CD4-positive, alpha-beta T cell treated with Interleukin-17A for 4 hours (primary cell): ENCODE measurements at places on chromosomes 3 and 15.
A peak's percentile ranks its signal among the peaks of the same experiment; 100 is the strongest.

DNA sequence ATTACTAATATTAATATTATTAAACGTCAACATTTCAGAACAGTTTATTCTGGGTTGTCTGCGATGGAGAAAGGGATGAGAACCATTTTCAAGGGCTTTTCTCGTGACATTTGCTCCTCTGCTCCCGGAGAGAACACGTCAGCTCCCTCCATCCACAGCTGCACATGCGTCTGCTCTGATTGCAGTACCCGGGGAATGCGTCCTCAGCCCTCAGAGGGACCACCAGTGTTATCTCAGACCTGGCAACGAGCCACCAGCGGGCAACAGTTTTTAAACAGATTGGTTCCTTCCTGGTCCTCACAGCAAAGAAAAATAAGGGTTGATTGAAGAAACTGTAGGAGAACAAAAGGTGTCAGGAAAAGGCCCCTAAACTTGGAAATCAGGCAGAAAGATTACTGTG, 202.2 kb upstream of the ADAMTS9 start:
- DNase-seq = no peak

GRCh38 chr3:140859592-140860336, 81.9 kb upstream of the SLC25A36 start:
- DNase-seq = no peak

DNA sequence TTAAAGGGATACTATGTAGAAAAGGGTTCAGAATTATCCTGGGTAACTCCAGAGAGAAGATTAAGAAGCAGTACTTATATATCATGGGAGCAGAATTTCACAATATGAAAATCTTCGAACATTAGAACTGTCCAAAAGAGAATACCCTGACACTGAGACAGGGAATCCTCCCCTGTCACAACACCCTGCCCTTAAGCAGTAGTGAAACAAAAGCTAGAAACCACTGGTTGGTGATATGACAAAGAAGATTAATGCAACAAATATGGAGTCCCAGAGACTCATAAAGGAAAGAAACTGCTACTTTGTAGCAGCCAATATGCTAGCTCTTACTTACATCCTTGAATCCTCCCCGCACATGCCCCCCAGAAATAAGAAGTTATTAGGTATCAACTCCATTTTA, 18.5 kb downstream of the MIX23 start:
- DNase-seq = no peak

DNA sequence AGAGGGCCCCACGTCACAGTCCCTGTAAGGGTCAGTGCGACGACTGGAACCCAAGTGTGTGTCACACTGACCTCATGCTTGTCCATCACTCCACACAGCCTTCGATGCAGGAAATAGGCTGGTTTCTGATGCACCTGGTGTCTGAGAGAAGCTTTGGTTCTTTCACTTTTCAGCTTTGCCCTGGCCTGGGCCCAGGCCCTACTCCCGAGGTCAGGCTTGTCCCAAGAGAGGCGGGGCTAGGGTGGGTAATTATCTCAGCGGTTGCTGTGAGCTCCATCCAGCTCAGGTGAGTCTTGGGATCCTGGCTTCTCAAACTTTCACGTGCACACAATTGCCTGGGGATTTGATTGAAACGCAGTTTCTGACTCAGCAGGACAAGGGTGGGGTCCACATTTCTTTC, 19.6 kb upstream of the CHRNB4 start:
- no peak for DNase-seq

- DNase-seq = no peak
Observed at GRCh38 chr3:127206154-127206553, 13.2 kb downstream of the PRR23E start.

GRCh38 chr3:62229211-62229610, 144.1 kb downstream of the FEZF2 start:
- no peak for DNase-seq

DNA sequence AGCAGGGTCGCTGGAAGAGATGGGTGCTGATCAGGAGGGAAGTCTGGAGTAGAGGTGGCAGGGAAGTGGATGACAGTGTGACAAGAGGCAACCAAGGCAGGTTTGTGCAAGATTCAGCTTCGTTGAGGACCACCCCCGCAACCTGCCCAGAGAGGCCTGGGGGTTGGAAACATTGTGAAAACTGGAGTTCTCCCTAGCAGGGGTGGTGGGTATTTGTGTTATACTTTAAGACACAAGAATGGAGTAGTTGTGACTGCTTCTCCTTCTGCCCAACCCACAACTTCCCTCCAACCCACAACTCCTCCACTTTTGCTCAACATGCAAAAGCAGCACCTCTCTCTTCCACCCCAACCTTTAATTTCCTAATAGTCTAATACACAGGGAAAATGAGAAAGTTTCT, 8.6 kb upstream of the ARNT2 start:
- DNase-seq = no peak

GRCh38 chr3:151971814-151972579, 98.6 kb downstream of the SUCNR1 start:
- DNase-seq = no peak

DNA sequence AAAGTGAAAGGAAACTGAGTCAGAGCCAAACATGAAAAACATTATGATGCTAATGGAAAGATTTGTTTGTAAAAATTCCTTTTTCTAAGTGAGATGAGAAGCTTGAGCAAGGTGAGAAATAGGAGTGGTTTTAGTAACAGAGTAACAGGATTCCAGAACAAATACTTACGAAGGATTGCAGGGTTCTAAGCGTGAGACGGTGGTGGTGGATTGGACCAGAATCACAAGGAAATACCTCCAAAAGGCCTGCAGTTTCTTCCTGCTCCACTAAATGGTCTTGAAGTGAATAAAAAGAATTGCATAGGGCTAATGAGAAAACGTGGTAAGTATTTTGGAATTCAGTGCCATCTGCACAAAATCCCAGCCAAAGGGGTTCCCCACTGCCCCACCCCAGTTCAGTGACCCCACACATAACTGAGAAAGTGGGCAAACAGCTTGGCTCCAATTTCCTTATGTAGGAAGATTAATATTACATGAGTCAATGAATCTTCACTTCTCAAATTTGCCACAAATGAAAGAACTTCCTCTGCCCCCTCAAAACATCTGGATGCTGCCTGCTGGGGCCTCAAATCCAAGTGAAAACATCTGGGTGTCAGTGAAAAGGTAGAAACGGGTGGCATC, 283.8 kb upstream of the NR2F2 start:
- DNase-seq = no peak

DNA sequence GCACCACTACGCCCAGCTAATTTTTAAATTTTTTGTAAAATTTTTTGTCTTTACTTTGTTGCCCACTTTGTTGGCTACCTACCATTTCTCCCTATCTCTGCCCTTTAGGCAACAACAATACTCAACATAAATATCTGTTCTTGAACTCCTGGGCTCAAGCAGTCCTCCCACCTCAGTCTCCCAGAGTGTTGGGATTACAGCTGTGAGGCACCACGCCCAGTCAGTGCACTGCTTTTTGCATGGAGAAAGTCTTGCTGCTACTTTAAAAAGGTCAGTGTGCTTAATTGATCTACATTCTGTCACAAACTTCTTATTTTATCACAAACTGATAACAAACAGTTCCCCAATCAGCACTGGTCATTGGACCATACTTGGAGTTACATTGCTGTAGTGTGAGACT, 8.0 kb downstream of the USP8 start:
- DNase-seq = no peak

GRCh38 chr3:113698956-113699355, 2.5 kb upstream of the USF3 start:
- peak; percentile 33 for DNase-seq

DNA sequence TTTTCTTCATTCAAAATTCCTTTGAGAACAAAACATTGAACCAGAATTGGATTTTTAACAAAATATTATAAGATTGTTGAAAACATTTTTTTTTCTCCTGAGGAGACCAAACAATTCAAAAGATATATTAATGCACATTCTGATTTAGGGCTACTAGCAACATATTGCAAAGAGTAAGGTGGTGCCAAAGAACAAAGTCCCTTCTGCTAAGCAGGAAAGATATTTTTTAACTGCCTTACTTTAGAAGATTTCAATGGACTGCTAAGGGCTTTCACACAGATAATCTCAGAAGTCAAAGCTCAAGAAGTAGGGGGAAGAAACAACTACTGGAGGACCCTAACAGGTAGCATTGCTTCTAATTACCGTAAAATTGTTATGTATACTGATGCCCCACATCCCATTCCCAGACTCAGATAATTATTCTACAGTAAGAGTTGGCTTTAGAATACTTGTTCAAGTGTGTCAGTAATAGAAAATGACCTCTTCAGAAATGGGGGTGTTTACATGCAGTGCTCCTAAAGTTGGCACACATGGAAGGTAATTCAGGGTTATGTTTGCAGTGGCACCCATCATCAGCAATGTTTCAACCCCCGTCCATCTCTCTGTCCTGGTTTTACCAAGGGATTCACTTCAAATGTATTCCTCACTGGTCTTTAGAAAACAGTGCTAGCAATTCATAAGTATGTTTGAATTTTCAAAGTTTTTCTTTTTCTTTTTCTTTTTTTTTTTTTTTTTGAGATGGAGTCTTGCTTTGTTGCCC, 354.7 kb downstream of the ZBTB20 start:
- DNase-seq = no peak

DNA sequence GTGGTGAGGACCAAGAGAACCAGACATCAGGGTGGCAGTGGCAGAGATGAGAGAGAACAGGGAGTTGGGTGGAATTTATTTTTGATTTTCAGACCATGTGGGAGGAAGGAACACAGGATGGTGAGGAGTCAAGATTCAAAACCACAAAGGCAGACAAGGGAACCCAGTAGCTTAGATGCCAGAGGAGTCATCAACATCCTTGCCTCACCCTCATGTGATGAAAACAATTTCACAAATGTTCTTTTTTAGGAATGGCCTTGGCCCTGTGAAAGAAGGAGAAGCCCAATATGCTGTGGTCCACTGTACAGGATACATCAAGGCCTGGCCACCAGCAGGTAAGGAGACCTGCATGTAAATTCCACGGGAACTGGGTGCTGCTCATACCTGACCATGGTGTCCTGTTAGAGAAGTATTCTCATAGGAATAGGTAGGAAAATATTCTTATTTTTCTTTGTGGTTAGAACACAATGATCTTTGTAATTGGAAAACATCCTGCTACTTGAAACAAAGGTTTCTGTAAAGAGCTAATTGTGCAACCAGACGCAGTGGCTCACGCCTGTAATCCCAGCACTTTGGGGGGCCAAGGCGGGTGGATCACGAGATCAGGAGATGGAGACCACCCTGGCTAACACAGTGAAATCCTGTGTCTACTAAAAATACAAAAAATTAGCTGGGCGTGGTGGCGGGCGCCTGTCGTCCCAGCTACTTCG, 110.0 kb downstream of the ARNT2 start:
- DNase-seq = no peak

GRCh38 chr3:57530071-57530608, 14.0 kb downstream of the DNAH12 start:
- no peak for DNase-seq

GRCh38 chr3:17795711-17796110, 53.3 kb upstream of the TBC1D5 start:
- DNase-seq = no peak

DNA sequence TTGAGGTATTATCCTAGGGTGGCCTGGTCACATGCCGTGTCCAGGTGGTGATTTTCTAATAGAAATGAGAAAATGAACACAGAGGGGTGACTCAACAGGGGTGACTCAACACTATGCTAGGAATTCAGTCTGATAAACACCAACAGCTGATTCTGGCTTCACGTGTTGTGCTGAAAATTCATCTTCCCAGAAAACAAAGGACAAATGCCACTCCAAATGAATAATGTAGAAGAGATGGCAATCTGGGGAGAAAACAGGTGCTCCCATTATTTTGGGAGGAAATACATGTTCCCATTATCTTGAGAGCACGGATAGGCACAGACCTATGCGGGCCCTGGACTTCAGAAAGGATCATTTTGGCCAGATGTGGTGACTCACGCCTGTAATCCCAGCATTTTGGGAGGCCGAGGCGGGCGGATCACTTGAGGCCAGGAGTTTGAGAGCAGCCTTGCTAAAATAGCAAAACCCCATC, 101.2 kb upstream of the MEX3B start:
- no peak for DNase-seq

- DNase-seq = no peak
Observed at GRCh38 chr15:83695246-83695645, 41.3 kb downstream of the ADAMTSL3 start.

DNA sequence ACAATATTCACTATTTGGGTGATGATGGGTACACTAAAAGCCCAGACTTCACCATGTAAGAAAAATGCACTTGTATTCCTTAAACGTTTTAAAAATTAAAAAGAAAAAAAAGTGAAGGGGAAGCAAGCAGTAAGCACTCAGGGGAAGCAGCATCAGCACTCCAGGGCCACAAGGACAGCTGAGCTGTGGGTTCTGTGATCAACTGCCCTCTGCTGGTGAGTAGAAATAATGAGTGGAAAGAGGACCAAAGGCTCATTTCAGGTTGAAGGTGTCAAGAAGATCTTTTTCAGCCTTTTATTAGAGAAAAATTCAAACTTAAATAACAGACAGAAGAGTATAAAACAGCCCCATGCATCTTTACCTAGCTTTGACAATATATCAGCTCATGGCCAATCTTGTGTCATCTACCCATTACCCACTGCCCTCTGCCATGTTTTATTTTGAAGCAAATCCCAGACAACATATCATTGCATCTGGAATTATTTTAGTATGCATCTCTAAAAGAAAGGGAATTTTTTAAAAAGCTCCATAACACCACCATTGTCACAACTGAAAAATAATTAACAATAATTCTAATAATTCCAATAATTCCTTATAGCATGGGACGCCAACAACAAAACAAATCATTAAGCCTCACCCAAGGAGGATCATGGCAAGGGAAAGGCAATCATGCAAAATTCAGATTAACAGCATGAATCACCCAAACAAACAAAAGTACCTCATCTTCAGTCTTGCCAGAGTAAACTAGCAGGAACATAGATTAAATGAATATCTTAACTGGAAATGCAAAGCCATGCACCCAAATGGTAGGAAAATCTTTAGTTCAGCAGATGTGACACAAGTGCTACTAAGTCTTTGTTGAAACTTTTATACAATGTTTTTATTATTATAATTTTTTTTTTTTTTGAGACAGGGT, 42.5 kb downstream of the TAMM41 start:
- DNase-seq = peak; percentile 50
